MM.1S (cell line): ENCODE measurements at places on chromosomes 7 and 10.
A peak's percentile ranks its signal among the peaks of the same experiment; 100 is the strongest.

DNA sequence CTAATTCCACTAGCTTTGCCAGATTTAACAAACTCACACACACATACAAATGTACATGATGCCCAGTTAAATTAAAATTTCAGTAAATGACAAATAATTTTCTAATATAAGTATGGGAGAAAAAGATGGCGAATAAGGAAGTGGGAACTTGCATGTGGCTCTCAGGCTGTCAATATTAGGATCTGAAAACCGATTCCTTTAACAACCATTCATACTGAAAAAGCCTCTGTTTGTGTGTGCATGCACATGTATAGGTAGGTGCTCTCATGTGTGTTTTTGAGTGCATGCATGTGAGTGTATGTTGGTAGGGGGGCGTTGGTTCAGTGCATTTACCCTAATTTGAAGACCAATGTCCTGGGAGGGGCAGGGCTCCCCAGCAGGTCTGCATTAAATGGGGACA lies 125.3 kb downstream of the HTR7 start:
- DNase-seq = no peak
- H3K36me3 ChIP-seq = no peaks in the 10 kb centered on the region
- H3K4me3 ChIP-seq = no peak overlapping the region
- no peak overlapping the region for H3K27ac ChIP-seq

DNA sequence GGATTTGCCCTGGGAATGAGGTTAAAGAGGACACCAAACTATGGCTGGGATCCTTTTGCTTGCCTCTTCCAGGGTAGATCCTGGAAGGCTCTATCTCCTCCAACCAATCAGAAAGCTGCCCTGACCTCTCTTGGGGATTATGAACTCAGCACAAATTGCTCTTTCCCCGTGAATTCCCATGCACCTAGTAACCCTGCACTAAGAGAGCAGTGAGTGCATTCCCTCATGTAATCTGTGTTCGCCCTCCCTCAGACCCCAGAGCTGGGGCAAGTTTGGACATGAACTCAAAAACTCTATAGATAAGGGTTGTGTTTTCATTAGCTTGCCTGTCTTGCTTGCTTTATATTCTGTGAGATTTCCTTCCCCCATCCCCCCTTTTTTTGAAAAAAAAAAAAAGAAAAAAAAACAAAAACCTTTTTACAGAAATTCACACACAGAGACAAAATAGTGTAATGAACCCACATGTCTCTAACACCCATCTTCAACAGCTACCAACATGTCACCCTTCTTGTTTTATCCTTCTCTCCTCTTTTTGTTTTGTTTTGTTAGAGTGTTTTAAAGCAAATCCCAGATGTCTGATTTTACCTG lies 225.5 kb upstream of the TCF7L2 start:
- H3K36me3 ChIP-seq = no peaks in the 10 kb centered on the region
- no peak for DNase-seq
- H3K4me3 ChIP-seq = no peak overlapping the region
- H3K4me1 ChIP-seq = no peaks in the 10 kb centered on the region

GRCh38 chr7:34108165-34108564 lies 202.8 kb downstream of the BMPER start:
- no peaks in the 10 kb centered on the region for H3K27me3 ChIP-seq
- DNase-seq = no peak
- H3K36me3 ChIP-seq = no peaks in the 10 kb centered on the region
- H3K4me3 ChIP-seq = no peak overlapping the region

DNA sequence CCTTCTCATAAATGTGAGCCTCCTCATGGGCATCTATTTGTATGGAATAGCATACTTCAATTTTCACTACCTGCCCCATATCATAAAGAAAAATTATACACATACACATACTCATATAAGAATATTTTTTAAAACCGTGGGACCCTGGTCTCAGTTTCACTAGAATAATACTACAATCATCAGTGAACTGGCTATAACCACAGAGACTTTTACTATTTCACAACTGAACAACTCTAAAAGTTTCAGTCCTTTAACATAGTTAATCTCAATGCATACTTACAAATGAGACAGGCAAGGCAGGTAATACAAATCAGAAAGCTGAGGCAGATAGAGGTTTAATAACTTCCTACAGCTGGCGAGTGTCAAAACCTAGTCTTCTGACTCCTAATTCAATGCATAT lies 83.1 kb downstream of the LRRN3 start:
- no peaks in the 10 kb centered on the region for H3K27me3 ChIP-seq
- H3K27ac ChIP-seq = no peak overlapping the region
- no peaks in the 10 kb centered on the region for H3K4me1 ChIP-seq
- no peaks in the 10 kb centered on the region for H3K36me3 ChIP-seq

- H3K27ac ChIP-seq = no peak overlapping the region
- H3K36me3 ChIP-seq = peaks cover 6% of the 10 kb centered on the region; the same call in 1 of the 2 replicates
- H3K27me3 ChIP-seq = no peaks in the 10 kb centered on the region
Observed at GRCh38 chr7:77783111-77783510, 15.1 kb downstream of the TMEM60 start.

DNA sequence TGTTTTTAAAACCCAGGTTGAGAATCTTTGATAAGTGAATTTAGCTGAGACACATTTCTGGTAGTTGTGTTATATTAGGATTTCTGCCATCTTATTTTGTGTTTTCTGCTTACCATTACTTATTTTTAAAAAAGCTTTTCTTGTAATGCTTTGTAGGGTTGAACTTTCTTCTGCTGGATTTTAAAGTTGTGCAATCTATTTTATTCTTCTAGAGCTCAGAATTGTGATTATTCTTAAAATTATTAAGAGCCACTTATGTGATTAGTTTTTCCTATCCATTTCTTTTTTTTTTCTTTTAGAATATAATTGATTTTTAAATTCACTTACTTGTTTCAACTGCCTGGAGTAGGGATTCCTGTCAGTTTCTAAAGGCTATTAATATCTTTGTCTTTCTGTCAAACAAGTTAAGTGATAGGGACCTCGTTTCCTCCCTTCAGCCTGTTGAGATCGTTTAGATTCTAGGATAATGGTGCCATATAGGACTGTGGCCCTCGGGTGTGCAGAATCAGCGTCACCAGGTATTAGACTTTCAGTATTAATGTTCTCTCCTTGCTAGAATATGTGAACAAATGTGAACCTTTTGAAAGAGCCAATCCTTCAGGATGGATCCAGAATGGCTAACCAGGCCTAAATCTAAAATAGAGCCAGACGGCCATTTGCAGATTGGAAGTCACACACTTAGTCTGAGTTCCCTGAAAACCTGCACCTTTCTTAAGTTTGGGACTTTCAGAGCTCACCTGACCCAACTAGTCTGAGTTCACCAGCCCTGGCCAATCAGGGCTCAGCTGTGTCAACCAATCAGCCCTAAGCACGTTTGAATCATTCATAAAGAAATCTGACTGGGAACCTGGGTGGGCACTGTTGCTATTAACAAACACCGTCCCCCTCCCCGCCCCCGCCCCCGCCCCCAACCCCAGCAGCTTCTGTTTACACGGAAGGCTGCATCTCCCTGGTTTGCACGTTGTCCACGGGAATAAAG lies 26.2 kb downstream of the CUX1 start:
- no peaks in the 10 kb centered on the region for H3K36me3 ChIP-seq
- DNase-seq = no peak
- no peak overlapping the region for H3K27ac ChIP-seq
- H3K27me3 ChIP-seq = no peaks in the 10 kb centered on the region
- no peaks in the 10 kb centered on the region for H3K4me1 ChIP-seq

DNA sequence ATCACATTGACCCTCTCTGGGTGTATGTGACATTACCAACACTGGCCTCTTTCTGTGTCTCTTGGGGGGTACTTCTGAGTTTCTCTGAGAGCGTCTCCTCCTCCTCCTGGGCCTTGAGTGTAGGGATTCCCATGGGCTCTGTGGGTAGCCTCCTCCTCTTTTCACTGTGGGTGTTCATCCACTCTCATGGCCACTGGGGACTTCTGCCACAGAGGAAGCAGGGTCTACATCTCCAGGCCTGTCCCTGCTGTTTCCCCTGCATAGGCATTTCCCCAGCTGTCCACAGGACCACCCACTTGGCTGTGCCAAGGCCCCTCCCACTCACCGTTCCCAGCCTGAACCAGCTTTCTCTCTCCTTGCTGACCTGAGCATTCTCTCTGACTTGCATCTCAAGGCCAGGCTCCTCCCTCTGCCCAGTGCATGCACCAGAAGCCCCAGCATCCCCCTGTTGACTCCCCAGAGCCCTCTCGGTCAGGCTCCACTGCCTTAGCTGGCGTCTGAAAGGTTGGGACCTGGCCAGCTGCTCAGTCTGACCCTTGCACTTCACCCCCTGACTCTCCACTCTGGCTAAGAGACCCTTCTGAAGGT lies 487.6 kb downstream of the GLRX3 start:
- DNase-seq = no peak
- H3K4me3 ChIP-seq = no peak overlapping the region
- H3K4me1 ChIP-seq = no peaks in the 10 kb centered on the region
- no peak overlapping the region for H3K27ac ChIP-seq
- H3K36me3 ChIP-seq = no peaks in the 10 kb centered on the region
- no peaks in the 10 kb centered on the region for H3K27me3 ChIP-seq

GRCh38 chr7:24836084-24836483 lies 78.8 kb upstream of the GSDME start:
- H3K36me3 ChIP-seq = no peaks in the 10 kb centered on the region; the same call in 1 of the 2 replicates
- H3K27me3 ChIP-seq = no peaks in the 10 kb centered on the region
- peak overlapping the region; percentile 90 for H3K27ac ChIP-seq
- H3K4me1 ChIP-seq = peaks cover 37% of the 10 kb centered on the region
- DNase-seq = peak; percentile 76
- peak overlapping the region; percentile 35 for H3K4me3 ChIP-seq
